SJCRH30 (cell line): ENCODE measurements at places on chromosomes 5 and 9. TPM values are rescaled to one million over a fixed set of nuclear protein-coding genes. Genes with fewer than 3 reads are reported as not detected.

DNA sequence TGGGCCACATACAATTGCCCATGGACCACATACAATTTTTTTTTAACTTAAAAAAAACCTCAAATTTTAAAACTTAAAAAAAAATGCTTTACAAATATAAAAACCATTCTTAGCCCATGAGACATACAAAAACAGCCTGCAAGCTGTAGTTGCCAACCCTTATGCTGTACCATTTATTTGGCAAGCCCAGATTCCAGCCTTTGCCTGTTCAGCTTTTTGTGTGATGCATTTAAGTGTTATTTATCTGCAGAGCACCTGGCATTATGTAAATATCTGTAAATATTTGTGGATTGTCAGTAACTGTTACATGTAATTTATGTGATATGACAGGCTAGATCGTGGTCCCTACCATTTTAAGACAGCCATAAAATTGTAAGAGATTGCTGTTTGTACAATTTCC lies 32.6 kb downstream of the HEXB start:
- H3K27me3 ChIP-seq, result no peaks in the 10 kb centered on the region
- H3K4me1 ChIP-seq, result no peaks in the 10 kb centered on the region
- H3K27ac ChIP-seq, result no peak overlapping the region
- no peak for DNase-seq
- H3K36me3 ChIP-seq, result peaks cover 35% of the 10 kb centered on the region

DNA sequence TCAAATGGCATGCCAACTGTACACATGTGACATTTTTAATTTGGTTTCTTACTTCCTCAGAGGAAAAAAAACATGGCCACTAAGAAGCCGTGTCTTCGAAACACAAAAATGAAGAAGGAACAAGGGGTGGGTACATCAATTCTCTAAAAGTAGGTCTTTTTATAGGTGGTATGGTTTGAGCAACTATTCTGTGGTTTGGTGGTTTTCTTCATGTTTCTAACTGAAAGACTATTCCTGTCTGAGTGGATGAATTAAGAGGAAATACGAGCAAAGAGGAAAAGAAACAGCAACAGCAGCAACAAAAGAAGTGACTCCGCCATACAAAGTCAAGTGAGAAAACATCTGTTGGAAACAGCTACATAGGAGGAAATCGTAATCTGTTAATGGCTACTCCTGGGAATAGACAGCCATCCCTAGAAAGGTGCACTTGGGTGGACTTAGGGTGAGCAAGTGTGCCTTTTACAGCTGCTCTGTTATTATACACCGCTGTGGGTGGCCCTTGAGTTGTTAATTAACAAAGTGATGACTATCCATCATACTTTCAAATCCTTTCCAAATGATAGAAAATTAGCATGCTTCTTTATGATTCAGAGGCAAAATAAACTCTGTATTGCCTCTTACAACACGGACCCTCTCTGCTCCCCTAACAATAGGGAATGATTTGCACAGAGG lies 575.8 kb downstream of the TLE1 start:
- H3K27ac ChIP-seq, result peak overlapping the region; percentile 55
- H3K36me3 ChIP-seq, result no peaks in the 10 kb centered on the region
- peak; percentile 84 for DNase-seq
- peak overlapping the region; percentile 30 for H3K4me3 ChIP-seq
- H3K4me1 ChIP-seq, result peaks cover 43% of the 10 kb centered on the region

GRCh38 chr5:23064710-23065109 lies 211.6 kb upstream of the CDH12 start:
- no peak overlapping the region for H3K4me3 ChIP-seq
- no peaks in the 10 kb centered on the region for H3K27me3 ChIP-seq
- no peak overlapping the region for H3K27ac ChIP-seq
- no peak for DNase-seq
- H3K36me3 ChIP-seq, result no peaks in the 10 kb centered on the region
- H3K4me1 ChIP-seq, result no peaks in the 10 kb centered on the region

DNA sequence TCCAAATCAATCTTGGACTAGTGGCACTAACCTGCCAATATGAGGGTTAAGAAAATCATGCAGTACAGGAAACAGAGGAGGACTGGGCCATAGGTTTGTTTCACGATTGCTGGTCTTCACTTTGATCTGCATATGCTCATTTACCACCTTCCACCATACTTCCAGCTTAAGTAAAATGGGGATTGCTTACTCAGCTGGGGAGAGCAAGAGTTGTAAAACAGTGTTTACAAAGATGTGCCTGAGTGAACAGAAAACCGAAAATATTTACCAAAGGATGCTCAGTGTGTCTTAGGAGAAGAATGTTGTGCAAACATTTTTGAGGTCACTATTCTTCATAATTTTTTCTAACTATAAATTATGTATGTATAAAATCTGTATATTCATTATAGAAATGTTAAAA lies 65.1 kb upstream of the DNAH5 start:
- no peak overlapping the region for H3K27ac ChIP-seq
- H3K4me3 ChIP-seq, result no peak overlapping the region
- no peaks in the 10 kb centered on the region for H3K27me3 ChIP-seq
- DNase-seq, result no peak

- H3K27me3 ChIP-seq, result no peaks in the 10 kb centered on the region
- no peak overlapping the region for H3K27ac ChIP-seq
- no peak for DNase-seq
- no peaks in the 10 kb centered on the region for H3K36me3 ChIP-seq
Observed at GRCh38 chr5:44233691-44234090, 155.5 kb downstream of the FGF10 start.

Gene ECSCR
- 0.14 TPM in 1 of 2 replicates, not detected in the other for total RNA-seq

Gene ISL1
- 2.5 and 2.8 TPM in 2 replicates for total RNA-seq

GRCh38 chr5:8396756-8397155 lies 527.8 kb downstream of the MTRR start:
- H3K4me1 ChIP-seq, result no peaks in the 10 kb centered on the region
- H3K36me3 ChIP-seq, result no peaks in the 10 kb centered on the region
- H3K27me3 ChIP-seq, result no peaks in the 10 kb centered on the region
- no peak overlapping the region for H3K4me3 ChIP-seq

Gene SETX
- 44.7 and 51.7 TPM in 2 replicates for total RNA-seq

DNA sequence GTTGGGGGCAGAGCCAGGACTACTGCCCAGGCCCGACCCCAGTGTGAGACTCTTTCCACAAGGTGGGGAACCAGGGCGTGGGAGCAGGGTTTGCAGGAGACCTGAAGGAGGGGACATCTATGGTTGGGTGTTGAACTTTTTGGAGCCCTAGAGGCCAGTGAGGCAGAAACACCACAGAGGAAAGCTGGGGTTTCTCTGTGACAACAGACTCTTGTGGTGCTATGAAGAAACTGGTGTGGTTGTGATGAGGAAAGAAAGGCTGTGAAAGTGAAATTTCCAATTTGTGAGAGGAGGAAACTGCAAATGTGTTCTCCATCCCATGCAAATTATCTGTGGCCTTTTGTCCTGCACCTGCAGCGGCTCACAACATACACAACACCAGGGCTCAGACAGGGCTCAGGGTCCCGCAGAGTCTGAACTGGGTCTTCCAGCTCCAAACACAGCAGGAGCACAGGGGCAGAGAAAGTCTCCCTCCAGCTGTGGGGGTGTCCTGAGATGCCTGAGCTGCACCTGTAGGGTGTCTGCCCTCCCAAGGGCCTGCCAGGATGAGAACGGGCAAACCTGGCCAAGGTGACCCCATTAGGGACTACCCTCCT lies 51.4 kb upstream of the GRHPR start:
- no peaks in the 10 kb centered on the region for H3K27me3 ChIP-seq
- DNase-seq, result no peak
- no peak overlapping the region for H3K4me3 ChIP-seq
- H3K27ac ChIP-seq, result no peak overlapping the region

DNA sequence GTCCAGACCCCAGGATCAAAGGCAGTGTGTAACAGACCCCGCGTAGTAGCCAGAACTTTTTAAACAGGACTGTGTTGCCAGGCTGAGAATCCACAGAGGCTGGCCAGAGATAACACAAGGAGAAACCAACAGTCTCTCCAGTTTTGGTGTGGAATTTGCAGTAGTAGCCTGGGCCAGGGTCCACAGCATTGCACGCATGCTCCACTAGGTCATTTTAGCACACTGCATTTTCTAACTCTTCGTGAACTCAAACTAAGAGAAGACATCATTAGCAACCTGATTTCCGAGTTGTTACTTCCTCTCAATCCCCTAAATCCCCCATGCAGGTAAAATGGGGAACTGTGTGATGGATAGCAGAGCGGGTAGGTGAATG lies 119.6 kb downstream of the BOD1 start:
- no peak overlapping the region for H3K4me3 ChIP-seq
- H3K27ac ChIP-seq, result peak overlapping the region; percentile 96
- H3K4me1 ChIP-seq, result peaks cover 70% of the 10 kb centered on the region
- no peaks in the 10 kb centered on the region for H3K27me3 ChIP-seq

Gene DOCK8
- total RNA-seq, result 1.9 and 2.2 TPM in 2 replicates

Gene PCDH12
- 0.25 and 0.42 TPM in 2 replicates for total RNA-seq

DNA sequence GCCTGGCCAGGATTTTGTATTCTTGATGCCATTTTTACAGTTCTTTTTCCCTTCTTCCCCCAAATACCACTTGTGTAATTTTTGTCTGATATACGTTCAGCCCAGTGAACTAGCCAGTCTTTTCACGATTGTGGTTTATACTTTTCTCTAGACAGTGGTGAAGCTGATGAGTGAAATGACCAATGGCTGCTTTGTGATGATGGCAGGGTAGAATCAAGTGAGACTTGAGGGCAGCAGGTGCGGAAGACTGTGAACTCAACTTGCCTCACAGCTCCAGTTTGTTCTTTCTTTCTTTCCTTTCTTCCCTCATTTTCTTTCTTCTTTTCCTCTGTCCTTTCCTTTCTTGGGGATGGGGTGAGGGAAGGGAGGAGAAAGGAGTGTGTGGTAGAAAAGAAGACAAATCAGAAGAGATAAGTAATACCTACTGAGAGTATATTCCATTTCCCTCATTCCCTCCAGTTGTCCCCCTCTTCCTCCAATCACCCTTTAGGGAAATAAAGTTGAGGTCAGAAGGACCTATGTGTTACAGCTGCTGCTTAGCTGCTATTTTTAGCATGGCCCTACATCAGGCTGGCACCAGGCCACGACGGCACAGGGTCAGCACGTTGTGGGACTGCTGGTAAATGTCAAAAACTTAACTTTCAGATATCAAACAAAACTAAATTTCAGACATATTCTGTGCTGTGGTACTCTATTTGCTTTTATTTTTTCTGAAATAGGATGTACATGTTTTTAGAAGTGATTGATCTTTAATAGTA lies 12.3 kb downstream of the ZSWIM6 start:
- H3K4me3 ChIP-seq, result no peak overlapping the region
- peaks cover 21% of the 10 kb centered on the region for H3K4me1 ChIP-seq
- peak overlapping the region; percentile 31 for H3K27ac ChIP-seq
- 0 out of 2 replicates have a peak, but pooled peaks cover 5% of the 10 kb centered on the region for H3K36me3 ChIP-seq

DNA sequence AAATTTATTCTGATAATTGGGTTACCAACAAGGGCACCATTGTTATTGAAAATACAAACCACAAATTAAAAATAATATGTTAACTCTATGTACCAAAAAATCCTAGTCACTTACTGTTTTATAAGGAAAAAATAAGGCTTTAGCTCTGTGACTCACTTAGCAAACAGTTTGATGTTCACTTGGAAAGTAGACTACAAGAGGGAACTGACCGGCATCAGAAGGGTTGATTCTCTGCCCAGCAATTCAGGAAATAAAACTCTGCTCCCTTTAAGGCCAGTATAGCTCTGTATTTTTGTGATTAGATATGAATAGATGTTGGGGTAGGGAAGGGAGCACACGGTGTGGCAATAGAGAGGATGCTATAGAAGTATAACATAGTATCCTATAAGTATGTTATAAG lies 671.3 kb downstream of the LRRC70 start:
- no peaks in the 10 kb centered on the region for H3K27me3 ChIP-seq
- H3K4me3 ChIP-seq, result no peak overlapping the region
- DNase-seq, result no peak
- no peak overlapping the region for H3K27ac ChIP-seq

DNA sequence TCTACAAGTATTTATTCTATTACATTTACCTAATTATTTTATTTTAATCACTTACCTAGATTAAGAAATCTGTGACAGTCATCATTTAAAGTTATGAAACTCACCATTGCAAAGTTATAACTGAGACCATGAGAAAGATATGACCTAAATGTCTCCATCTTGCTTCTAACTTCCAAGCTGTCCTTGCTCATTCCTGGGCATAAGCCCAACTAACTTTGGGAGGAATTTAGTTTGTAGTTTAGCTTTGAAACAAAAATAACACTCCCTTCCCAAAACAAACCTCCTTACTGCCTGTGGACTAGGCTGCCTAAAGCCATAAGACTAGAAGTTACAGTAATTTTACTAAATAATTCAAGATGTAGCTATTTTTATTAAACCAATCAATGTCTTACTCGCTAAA lies 195.6 kb upstream of the RAI14 start:
- no peaks in the 10 kb centered on the region for H3K27me3 ChIP-seq
- no peak overlapping the region for H3K27ac ChIP-seq
- H3K4me1 ChIP-seq, result no peaks in the 10 kb centered on the region
- H3K4me3 ChIP-seq, result no peak overlapping the region
- H3K36me3 ChIP-seq, result no peaks in the 10 kb centered on the region

GRCh38 chr5:103667068-103667467 lies 104.5 kb upstream of the NUDT12 start:
- DNase-seq, result no peak
- no peaks in the 10 kb centered on the region for H3K27me3 ChIP-seq
- H3K27ac ChIP-seq, result no peak overlapping the region
- H3K36me3 ChIP-seq, result no peaks in the 10 kb centered on the region
- H3K4me1 ChIP-seq, result no peaks in the 10 kb centered on the region
